Tibial nerve (tissue), 4 donors: ENCODE measurements at places on chromosomes 11 and 22. TPM values are rescaled to one million over a fixed set of nuclear protein-coding genes. Genes with fewer than 3 reads are reported as not detected.

DNA sequence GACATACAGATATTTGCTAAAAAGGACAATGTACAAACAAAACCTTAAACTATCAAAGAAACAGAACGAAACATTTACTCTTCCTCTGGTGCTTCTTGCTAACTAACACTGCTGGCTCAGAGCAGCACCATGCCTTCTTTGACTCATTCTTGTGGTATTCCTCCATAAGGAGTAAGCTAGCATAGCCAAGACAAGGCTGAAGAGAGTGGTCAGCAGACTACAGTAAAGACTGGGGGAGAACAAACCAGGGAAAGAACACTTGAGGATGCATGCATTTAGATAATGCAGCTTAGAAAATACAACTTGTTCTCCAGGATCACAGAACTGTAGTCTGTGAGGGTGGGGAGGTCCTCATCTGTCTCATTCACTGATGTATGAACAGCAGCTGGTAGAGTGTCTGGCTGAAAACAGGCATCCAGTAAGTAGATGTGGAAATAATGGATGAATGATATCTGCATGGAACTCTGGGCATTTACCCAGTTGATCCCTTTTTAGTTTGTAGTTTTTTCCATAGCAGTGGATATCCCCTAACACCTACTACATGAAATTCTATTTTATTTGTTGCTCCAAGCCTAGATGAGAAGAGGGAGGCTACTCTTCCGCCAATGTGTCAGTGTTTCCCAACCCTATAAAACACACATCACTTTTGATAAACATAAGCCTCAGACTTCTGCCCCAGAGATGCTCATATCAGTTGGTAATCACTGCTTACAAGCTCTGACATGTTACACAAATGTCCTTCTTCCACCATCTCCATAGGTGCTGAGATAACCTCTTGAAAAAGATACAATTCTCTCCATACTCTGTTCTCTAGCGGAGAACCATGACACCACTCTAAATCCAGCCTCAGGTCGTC is 7.3 kb downstream of the SNX19 start:
- no peak for DNase-seq

DNA sequence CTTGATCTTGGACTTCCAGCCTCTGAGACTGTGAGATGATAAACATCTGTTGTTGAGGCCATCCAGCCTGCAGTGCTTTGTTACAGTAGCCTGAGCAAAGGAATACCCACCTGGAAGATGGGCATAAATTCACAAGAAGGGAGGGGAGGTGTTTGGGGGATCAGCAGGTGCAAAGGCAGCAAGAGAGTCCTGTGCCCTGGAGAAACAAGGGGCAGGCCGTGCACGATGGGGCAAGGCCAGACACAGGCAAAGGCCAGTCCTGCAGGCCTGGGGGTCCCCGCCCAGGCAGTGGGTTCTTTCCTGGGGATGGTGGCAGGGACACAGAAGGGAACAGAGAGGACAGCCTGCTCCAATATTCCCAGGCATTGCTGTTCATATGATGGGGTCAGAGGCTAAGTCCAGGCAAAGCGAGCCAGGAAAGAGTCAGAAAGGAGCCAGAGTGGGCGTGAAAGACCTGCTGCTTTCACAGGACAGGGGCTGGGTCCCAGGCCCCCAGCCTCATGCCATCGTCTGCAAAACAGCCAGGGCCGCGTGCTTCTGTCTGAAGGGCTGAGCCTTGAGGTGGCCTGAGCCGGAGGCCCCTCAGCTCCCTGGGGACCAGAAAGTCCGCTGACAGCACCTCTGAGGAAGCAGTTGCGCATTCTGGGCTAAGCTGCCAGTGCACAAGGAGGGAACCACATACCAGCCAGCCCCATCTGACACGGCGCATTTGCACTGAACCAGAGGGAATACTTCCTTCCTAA is 48.8 kb downstream of the MYEOV start:
- DNase-seq, result no peak

GRCh38 chr11:57144075-57144474 is 37.7 kb upstream of the LRRC55 start:
- DNase-seq, result no peak

- no peak for DNase-seq
These were observed 59.7 kb upstream of the BARX2 start for GRCh38 chr11:129315781-129316579.

DNA sequence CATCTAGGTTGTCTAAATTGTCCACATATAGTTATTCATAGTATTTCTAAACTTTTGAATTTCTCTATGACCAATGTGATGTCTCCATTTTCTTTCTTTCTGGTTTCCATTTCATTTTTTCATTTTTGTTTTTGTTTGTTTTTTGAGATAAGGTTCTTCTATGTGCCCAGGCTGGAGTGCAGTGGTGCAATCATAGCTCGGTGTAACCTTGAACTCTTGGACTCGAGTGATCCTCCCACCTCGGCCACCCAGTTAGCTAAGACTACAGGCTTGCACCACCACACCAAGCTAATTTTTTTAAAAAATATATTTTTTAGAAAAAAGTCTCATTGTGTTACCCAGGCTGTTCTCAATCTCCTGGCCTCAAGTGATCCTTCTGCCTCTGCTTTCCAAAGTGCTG is 8.2 kb downstream of the GSTT4 start:
- no peak for DNase-seq

DNA sequence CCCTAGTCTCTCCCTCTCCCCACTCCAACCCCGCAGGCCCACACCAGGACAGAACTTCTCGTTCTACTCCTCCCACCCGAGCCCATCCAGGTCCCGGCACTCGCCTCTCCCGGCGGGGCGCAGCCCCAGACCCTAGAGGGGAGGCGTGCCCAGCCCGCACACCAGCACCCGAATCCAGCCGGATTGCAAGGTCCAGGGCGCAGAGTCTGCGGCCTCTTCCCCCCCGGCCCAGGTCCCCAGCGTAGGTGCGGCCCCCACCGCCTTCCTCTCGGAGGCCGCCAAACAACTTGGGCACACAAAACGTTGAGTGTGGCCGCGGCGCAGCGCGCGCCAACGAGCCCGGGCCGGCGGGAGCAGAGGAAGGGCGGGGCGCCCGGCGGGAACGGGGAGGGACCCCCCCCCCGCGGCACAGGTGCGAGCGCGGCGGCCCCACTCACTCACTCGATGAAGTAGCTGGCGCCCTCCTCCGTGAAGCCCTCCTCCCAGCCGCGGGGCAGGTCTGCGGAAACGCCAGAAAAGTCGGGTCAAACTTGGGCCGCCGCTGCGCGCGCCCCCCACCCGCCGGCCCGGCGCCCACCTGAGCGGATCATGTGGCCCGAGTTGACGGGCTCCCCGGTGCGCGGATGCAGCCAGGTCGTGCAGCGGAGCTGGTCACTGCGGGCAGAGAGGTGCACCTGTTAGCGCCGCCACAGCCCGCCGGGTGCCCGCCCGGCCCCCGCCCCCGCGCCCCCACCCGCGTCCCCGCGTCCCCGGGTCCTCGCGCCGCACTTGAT is 480 bp downstream of the PLEKHA7 start:
- DNase-seq, result no peak

Gene PRODH
- 146 TPM for total RNA-seq
